ENCODE measurements at places on chromosomes 2 and 18.

DNA sequence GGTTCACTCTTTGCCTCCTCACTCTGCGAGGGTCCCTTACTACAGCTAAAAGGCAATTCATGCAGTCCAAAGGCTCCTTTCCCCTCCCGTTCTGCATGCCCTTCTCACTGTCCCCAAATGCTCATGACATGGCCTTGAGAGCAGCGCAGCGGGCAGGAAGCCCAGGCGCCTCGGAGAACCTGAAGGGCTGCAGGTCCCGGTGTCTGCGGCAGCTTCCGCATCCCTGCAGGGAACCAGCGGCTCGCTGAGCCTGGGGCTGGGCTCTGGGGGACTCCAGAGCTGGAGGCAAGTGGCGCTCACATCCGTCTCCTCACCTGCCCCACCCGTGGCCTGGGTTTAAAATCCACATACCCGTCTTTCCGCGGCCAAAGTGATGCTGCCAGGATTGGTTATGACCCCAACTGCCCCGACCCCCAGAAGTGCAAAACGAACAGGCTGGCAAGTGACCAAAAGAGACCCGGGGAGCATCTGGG, 462 bp upstream of the CIDEA start:
- no peak for DNase-seq

DNA sequence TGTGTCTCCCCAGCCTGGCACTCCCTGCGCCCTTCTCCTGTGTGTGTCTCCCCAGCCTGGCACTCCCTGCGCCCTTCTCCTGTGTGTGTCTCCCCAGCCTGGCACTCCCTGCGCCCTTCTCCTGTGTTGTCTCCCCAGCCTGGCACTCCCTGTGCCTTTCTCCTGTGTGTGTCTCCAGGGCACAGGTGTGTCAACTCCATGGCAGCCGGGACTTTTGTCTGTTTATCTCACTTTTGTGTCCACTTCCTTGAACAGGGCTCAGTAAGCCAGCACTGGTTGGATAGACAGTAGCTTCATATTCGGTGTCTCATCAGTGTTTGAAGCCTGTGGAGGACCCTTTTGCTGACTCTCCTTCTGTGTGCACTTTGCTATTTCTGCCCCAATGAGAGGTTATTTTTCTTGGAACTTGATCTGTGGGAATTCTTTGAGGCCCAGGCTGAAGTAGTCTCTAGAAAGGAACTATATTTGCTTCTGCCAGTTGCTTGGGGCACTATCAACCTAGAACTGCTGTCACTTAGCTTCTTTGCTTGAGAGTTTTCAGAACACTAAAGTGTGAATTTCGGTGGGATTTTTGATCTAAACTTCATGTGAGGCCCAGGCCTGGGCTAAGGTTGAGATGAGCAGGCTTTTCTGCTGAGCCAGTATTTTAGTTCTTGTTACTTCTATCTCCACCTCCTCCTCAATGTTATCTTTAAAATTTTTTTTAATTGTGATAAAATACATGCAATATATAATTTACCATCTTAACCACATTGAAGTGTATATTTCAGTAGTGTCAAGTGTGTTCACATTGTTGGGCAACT, 8.3 kb upstream of the ASB1 start:
- DNase-seq: no peak

DNA sequence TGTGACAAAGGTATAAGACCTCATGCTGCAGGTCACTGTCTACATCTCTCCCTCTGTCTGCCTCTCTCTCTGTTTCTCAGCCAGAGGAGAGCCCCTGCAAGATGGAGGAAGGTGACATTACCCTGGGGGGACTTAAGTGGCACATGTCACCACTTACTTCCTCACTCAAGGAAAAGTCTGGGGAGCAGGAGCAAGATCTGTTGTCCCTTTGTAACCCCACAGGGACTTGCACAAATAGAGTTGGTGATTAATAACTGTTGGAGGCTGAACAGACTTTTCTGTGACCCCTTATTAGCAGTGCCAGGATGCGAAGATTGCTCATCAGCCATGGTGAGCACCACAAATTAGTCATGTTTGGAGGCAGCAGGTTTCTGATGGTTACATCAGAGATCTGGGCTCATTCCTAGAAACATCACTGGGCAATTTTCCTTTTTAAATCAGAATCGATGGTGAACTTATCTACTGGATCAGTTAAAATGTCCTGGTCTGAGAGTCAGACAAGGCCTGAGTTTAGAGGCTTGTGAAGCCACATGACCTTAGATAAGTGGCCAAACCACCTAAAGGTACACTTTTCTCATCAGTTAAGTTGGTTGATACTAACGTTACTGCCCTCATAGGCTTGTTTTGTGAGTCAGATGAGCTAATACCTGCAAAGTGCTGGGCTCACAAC, 81.2 kb upstream of the LTBP1 start:
- no peak for DNase-seq

DNA sequence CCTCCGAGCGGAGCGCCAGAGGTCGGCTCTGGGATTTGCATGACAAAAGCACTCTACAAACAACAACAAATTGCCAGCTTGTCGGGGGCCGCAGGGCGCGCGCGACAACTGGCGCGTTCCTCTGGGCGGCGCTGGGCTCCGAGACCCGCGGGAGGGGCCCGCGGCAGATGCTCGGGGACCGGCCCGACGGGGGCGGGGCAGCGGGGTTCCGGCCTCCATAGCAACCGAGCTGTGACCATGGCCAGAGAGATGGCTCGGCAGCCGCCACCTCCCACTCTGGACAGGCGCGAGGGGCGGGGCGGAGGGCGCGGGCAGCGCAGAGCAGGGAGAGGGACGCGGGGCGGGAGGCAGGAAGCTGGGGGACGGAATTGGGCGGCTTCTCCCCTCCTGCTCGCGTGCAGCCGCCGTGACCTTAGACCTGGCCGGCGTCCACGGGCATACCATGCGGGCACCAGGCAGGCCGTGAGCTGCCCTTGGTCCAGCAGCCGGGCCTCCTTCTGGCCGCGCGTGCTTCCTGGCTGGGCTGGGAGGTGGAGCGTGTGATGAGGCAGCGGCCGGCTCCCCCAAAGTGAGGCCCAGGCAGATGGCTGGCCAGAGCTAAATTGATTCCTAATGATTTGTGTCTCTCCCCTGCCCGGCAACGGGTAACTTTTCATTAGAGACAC, 171.5 kb downstream of the CELF4 start:
- DNase-seq: no peak

DNA sequence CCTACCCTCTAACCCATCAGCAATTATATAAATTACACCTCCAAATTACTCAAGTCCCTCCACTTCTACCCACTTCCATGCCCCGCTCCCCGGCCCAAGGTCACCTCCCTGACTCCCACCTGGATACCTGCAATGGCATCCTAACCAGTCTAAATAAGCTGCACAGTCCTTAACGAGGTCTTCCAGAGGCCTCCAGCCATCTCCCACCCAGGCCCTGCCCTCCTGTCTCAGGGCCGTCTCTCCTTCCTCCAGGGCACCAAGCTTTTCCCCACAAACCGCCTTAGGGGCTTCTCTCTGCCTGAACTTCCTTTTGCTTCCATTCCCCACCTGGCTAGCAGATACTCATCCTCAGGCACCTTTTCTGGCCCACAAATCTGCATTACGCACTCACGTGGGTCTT, 4.8 kb downstream of the L3MBTL4 start:
- DNase-seq: no peak

GRCh38 chr2:37632310-37632709, 39.1 kb downstream of the CDC42EP3 start:
- no peak for DNase-seq

DNA sequence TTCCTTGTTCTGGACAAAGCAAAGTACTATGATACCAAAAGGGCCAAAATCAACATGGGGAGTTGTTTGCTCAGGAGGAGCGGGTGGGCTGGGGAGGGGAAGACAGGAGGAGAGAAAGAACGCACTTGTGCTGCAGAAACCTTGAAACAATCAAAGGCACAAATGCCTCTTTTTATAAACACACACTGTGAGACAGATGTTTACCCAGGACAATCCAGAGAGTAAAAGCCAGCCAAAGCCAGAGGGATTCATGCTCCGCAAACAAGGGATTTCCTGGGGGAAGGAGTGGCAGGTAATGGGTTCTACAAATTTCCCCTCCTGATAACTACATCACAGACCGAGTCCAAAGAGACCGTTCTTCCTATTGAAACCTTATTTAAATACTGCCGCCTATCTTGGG, 323.5 kb upstream of the SKOR2 start:
- DNase-seq: no peak

GRCh38 chr2:182173944-182174622, 188.4 kb downstream of the PPP1R1C start:
- no peak for DNase-seq

DNA sequence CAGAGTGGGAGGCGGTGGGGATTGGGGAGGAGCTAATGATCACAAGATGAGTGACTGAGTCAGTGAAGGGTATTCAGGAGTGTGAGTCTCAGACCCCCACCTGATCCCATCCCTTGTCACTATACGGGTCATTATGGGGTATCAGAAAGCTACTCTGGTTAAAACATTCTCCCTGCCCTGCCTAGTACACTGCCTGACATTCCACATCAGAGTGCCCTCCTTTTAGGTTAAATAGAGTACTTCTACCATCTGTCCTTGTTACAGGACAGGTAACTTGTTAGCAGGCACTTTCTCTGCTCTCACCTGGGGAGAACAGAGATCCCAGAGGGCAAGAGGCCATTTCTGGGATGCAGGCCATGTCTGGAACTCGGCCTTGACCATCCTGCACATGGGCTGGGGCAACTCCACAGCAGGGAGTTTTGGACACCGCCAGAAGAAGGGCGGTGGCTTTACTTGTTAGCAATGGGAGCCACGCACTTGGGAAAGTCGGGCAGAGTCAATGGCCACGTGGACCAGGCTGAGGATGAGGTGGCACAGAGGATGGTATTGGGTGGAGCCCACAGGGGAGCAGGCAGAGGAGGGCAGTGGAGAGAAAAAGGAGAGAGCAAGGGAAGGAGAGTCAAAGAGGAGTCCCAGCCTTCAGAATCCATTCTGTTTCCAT, 98.5 kb downstream of the CELF4 start:
- no peak for DNase-seq

- DNase-seq: no peak
Observed at GRCh38 chr2:100781523-100782379, 38.2 kb upstream of the NPAS2 start.

DNA sequence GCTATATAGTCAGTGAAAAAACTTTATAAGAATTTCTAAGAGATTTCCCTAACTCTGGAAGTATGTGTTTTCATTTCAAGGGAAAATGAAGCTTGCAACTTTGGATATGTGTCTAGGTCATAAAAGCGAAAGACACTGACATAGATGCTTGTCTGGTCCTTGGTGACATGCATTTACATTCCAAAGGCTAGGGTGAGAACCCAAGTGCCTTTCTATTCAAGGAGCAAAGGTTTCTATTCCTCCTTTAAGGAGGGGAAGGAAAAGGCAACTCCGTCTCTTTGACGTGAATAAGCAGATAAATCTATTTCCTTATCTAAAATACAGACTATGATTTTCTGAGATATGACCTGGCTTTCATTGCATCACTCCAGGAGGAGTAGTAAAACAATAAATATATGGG, 261.1 kb downstream of the CDH7 start:
- DNase-seq: no peak

GRCh38 chr2:170973225-170973491, 44.1 kb downstream of the GORASP2 start:
- DNase-seq: no peak

GRCh38 chr18:12254136-12254819, at the start of gene CIDEA:
Gene CIDEA, plus strand, starts transcription at chr18:12254361. Its CDS starts 23 bp downstream, at chr18:12254384.
- no peak for DNase-seq

- no peak for DNase-seq
Observed at GRCh38 chr2:147172493-147173188, 672.2 kb upstream of the ACVR2A start.

GRCh38 chr2:177542396-177542795, 149.8 kb downstream of the AGPS start:
- DNase-seq: no peak

GRCh38 chr2:229282758-229283546, 11.9 kb upstream of the PID1 start:
- no peak for DNase-seq

DNA sequence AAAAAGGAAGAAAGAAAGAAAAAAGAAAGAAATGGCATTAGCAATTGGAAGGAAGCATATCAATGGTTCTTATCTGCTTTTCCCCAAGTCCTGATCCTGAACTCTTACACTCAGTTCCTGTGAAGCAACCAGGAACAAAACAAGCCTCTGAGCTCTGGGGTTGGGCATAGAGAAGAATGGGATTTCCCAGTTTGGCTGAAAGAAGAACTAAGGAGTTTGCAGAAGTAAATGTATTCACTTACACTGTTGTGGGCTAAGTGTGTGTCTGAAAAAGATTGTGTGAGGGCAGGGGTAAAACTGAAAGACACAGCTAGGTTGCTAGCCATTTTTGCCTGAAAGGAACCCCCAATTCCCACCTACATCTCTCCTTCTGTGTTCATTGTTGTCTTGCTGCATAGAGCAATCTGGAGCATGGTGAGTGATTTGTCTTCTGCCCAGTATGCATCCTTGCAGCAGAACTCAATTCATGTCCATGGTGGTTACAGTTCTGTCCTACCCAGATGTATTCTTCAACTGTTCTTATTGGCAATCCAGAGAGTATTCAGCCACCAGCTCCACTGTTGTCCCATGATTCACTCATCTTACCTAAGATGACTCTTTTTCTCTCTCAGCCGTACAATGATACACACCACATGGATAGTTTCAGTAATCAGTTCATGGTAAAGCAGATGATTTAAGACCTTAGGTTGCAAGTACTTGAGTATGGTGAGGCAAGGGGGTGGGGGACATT, 348.7 kb downstream of the ARHGAP15 start:
- no peak for DNase-seq

DNA sequence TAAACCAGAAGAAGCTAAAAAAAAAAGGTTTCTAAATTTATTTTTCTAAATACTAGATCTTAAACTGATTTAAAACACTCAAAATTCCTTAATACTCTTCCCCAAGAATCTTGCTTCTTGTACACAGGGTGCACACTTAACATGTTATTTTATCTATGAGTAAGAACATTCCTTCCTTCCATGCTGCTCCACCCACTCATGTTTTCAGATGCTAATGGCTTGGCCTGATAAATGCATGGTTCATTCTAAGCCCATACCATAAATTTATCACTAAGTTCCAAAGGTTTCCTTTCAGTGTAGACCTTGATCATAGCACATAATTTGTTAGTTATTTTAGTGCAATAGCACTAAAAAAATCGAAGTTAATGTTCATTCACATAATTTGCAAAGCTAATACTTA, 8.1 kb downstream of the FBXO48 start:
- no peak for DNase-seq

DNA sequence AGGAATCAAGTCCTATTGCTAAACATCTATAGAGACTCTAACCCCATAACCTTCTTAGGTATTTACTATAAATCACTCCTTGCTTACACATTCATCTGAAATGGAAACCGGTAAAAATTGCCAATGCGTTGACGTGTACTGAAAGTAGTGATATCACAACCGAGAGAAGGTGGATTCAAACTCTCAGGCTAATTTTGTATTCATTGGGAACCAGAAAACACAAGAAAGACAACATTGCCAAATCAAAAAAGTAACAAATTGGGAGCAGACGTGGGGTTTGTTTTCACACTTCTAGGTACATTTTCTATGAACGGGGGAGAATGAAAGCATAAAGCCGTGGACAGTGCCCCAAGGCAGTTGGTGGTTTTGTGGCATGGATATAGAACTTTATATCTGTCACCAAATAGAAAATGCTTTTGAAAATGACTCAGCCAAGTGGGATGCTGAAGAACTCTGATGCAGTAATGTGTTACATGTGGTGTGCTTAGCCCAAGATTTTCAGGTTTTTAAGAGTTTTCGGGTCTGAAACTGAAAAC, 155.1 kb upstream of the RASGRP3 start:
- DNase-seq: no peak

All from esophagus squamous epithelium (tissue), 5 donors.